ENCODE measurements at places on chromosomes 7 and 10. TPM values are rescaled to one million over a fixed set of nuclear protein-coding genes. Genes with fewer than 3 reads are reported as not detected.
A peak's percentile ranks its signal among the peaks of the same experiment; 100 is the strongest.

- peak overlapping the region; percentile 76 for H3K27ac ChIP-seq
- H3K4me3 ChIP-seq: no peak overlapping the region
- H3K4me1 ChIP-seq: no peaks in the 10 kb centered on the region
- H3K36me3 ChIP-seq: no peaks in the 10 kb centered on the region
- no peaks in the 10 kb centered on the region for H3K27me3 ChIP-seq
These were observed 358.8 kb downstream of the BBS9 start for GRCh38 chr7:33487998-33488682.

Gene MACC1
- 0.12 TPM for total RNA-seq

Gene DBNL
- 57.8 TPM for total RNA-seq

GRCh38 chr7:46839651-46840050 lies 742.3 kb downstream of the TNS3 start:
- H3K36me3 ChIP-seq: no peaks in the 10 kb centered on the region
- no peaks in the 10 kb centered on the region for H3K27me3 ChIP-seq
- H3K4me3 ChIP-seq: no peak overlapping the region
- no peaks in the 10 kb centered on the region for H3K4me1 ChIP-seq

Gene PRKCQ
- 42.9 TPM for total RNA-seq

DNA sequence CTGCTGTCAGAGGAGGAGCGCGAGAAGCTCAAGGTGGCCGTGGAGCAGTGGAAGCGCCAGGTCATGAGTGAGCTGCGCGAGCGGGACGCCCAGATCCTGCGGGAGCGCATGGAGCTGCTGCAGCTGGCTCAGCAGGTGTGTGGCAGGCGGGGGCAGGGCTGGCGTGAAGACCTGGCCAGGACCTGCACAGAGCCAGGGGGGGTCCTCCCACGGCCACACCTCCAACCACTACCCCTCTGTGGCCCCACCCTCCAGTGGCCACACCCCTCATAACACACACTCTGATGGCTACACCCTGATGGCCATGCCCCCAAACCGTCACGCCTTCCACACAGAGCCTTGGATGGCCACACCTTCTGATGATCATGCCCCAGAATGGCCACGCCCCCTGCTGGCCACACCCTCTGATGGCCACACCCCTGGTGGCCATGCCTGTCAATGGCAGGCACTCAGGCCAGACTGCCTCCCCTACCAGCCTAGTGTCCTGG lies 23.4 kb upstream of the DPYSL4 start:
- no peaks in the 10 kb centered on the region for H3K27me3 ChIP-seq
- peaks cover 38% of the 10 kb centered on the region for H3K4me1 ChIP-seq
- no peak overlapping the region for H3K4me3 ChIP-seq
- peak overlapping the region; percentile 39 for H3K27ac ChIP-seq
- no peaks in the 10 kb centered on the region for H3K36me3 ChIP-seq

GRCh38 chr7:24917510-24918239 lies 62.3 kb downstream of the OSBPL3 start:
- no peak for DNase-seq
- no peak overlapping the region for H3K4me3 ChIP-seq

- H3K27ac ChIP-seq: no peak overlapping the region
- H3K27me3 ChIP-seq: no peaks in the 10 kb centered on the region
- no peaks in the 10 kb centered on the region for H3K4me1 ChIP-seq
- DNase-seq: peak; percentile 12
- H3K4me3 ChIP-seq: no peak overlapping the region
- H3K36me3 ChIP-seq: no peaks in the 10 kb centered on the region
These were observed 1128.7 kb downstream of the CNTNAP2 start for GRCh38 chr7:147245274-147245673.

DNA sequence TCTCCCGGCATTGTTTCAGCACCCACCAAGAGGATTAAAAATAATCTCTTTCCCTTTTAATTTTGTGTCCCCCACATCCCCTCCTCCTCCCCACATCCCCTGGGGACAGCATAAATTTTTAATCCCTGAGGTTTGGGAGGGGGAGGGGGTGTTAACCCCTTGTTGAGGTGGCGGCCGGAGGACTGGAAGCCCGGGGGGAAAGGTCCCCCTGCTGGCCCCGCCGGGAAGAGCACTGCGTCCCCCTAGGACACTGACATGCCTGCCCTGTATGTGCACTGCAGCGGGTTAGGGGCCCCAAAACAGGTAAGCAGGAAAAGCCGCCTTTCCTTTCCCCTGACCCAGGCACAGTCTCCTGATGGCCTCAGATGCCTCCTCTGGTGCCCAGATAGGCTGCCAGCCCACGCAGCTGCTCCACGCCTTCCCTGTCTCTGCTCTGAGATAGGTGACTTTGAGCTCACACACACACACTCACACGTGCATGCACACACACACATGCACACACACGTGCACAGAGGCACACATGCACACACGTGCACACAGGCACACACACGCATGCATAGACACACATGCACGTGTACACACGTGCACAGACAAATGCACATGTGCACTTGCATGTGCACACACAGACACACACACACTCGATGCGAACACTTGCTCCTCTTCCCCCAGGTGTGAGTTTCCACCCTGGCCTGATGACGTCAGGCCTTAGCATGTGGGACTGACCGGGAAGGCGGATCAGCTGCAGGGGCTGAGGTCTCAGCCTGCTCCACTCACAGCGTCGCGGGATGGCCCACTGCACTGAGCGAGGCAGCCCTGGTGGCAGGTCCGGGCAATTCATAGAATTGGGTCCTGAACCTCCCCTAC lies 12.3 kb downstream of the CNPY1 start:
- peaks cover 72% of the 10 kb centered on the region for H3K27me3 ChIP-seq
- peak overlapping the region; percentile 78 for H3K4me3 ChIP-seq
- H3K36me3 ChIP-seq: no peaks in the 10 kb centered on the region
- H3K27ac ChIP-seq: peak overlapping the region; percentile 57

Gene TBX20
- total RNA-seq: not detected

Gene TMEM106B
- total RNA-seq: 30.5 TPM

DNA sequence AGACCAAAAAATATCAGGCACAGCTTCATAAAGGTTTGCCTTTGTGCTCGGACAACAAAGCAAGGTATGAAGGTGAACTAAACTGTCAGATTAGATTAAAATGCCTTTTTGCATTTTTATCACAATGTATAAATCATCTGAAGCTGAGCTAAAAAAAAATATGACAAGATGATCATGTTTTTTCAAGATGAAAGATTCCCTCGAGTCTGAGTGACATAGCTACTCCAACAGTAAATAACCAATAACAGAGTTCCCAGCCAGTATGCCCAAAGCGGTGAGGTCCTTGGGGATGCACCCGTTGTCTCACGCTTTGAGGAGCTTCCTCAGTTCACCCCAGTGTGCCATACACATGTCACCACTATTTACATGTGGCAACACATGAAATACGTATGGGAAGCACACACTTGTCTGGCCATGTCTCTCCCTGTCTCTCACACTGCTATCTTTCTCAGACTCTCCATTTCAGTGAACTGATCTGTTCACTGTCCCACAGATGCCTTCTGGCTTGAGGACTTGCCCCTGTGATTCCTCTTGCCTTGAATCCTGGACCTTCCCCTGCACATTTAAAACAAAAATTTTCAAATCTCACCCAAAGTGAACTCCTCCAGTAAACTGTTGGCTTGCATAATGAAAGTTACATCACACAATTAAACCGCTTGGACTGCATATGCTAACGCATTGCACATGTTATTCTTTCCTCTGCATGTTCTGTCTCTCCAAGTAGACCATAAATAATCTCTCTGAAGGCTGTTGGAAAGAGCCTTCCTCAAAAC lies 2.6 kb upstream of the PIK3CG start:
- peak overlapping the region; percentile 25 for H3K4me3 ChIP-seq
- H3K27me3 ChIP-seq: no peaks in the 10 kb centered on the region
- H3K27ac ChIP-seq: peak overlapping the region; percentile 58
- peaks cover 4% of the 10 kb centered on the region for H3K36me3 ChIP-seq
- peaks cover 63% of the 10 kb centered on the region for H3K4me1 ChIP-seq

- H3K4me3 ChIP-seq: no peak overlapping the region
- no peak for DNase-seq
- no peaks in the 10 kb centered on the region for H3K4me1 ChIP-seq
- no peak overlapping the region for H3K27ac ChIP-seq
- peaks cover 32% of the 10 kb centered on the region for H3K27me3 ChIP-seq
- H3K36me3 ChIP-seq: no peaks in the 10 kb centered on the region
These were observed 89.0 kb downstream of the EMX2 start for GRCh38 chr10:117631276-117632145.

DNA sequence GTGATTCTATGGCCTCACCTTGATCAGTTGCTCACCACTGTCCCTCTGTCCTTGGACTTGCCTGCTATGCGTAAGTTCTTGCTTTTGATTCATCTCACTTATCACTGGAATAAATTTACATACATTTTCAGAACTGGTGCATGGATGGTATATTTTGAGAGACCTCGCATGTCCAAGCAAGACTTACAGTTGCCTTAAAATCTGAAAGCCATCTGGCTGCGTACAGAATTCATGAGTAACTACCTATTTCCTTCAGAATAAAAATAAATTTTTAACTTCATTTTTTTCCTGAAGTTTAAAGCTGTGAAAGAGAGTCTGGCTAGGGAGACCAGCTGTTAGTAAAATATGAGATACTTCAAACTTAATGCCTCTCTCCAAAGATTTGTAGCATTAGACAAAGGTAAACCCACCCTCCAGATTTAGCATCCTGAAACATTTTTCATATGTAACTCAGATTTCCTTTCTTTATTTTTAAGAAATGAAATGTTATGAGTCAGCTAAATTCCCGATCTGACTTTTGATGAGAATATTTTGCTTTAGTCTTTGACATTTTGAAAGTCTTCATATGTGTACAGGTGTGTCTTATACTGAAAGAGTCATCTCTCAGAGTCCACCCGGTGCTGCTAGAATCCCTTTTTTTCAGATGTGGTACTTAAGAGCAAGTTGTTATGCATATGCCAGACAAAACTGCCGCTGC lies 136.4 kb upstream of the CELF2 start:
- H3K36me3 ChIP-seq: peaks cover 5% of the 10 kb centered on the region
- H3K27ac ChIP-seq: no peak overlapping the region
- peaks cover 26% of the 10 kb centered on the region for H3K27me3 ChIP-seq
- no peak for DNase-seq
